ENCODE measurements at places on chromosomes 5 and 9.
A peak's percentile ranks its signal among the peaks of the same experiment; 100 is the strongest.

DNA sequence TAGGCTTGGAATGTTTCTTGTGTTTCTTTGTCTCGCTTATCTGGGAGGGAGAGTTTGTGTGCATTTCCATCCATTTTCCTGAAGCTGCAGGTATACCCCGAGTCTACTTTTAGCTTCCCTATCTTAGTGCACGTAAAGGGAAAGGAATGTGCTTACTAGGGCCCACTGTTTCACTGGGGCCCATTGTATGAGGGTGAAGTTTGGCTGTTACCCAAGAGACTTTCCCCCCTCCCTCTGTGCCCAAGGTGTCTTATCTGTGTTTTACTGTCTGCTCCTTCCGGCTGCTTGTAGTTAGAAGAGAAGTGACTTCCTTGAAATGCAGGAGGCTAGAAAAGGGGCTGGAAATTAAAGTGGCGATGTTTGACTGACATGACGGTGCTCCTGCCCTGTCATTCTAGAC, 12.1 kb upstream of the BTNL3 start:
- DNase-seq, result no peak

GRCh38 chr9:93258419-93258817, 74.5 kb downstream of the WNK2 start:
- DNase-seq, result no peak

DNA sequence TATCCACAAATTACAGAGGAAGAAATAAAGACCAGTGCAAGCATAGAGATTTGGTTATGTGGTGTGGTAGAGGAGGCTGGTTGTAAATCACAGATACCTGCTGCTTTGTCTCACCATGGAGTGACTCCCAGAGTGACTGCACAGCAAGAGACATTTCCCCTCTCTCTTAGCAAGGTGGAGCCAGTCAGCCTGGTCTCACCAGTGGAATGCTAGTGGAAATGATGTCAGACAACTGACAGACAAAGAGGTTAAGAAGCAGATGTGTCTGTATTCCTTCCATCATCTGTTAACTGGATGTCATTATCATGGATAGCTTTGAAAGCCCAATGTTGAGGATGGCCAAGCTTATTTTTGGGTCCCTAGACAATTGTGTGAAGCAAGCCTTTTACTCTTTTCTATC, 509.4 kb upstream of the SEMA6A start:
- DNase-seq, result no peak

GRCh38 chr5:139395844-139396640, 1.1 kb upstream of the PROB1 start:
- no peak for DNase-seq

GRCh38 chr9:36169708-36170107, 520 bp downstream of the CCIN start:
- DNase-seq, result no peak

GRCh38 chr9:129272348-129273025, 94.4 kb upstream of the IER5L start:
- no peak for DNase-seq

DNA sequence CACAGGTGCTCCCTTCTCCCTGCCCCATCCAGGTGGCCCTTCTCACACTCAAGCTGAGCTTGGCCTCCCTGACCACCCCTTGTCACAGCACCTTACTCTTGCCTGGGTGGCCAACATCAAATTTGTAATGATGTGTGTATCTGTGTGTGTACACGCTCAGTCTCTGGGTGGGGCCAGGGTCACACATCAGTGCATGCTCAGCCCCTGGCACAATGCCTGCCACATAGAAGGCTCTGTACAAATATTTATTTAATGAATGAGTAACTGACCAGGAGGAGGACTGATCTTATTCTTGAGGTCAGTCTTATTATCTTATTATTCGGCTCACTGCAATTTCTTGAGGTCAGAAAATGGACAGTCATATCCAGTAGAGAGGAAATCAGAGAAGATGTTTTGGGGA, 41.3 kb upstream of the HAND1 start:
- DNase-seq, result no peak

GRCh38 chr5:135012951-135013391, 21.1 kb downstream of the PITX1 start:
- no peak for DNase-seq

DNA sequence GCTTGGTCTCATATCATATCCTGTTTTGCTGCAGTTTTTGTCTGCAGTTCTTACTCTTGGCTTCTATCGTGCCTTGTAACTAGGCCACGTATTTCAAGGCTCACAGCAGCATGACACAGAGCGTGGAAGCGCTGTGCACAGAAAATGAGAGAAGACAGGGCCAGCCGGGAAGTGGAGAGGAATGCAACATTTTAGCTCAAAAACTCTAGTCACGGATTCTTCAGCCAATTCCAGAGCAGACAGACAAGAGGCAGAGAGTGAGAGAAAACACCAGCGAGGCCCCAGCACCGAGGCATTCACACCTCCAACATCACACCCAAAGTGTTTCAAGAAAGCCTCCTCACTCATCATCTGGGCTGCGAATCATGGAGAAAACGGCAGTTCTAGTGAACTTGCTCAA, 160.8 kb downstream of the DNAH5 start:
- no peak for DNase-seq

GRCh38 chr9:29208670-29209069, 1635.4 kb upstream of the C9orf72 start:
- peak; percentile 22 for DNase-seq

- DNase-seq, result no peak
Measured at GRCh38 chr5:118561971-118562370, 426.4 kb downstream of the DTWD2 start.

DNA sequence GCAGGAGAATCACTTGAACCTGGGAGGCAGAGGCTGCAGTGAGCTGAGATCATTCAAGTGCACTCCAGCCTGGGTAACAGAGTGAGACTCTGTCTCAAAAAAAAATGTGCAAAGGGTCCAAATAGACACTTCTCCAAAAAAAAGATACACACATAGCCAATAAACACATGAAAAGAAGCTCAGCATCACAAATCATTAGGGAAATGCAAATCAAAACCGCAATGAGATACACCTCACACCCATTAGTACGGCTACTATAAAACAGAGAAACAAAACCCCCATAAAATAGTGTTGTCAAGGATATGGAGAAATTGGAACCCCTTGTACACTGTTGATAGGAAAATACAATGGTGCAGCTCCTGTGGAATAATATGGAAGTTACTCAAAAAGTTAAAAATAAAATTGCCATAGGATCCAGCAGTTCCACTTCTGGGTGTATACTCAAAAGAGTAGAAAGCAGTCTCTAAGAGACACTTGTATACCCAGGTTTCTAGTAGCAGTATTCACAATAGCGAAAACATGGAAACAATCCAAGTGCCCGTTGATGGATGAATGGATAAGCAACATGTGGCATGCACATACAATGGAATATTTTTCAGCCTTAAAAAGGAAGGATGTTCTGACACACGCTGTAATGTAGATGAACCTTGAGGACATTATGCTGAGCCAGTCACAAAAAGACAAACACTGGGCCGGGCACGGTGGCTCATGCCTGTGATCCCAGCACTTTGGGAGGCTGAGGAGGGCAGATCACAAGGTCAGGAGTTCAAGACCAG, 57.2 kb upstream of the PPARGC1B start:
- DNase-seq, result peak; percentile 35
